Activated CD4-positive, CD25-positive, alpha-beta regulatory T cell treated with anti-CD3 and anti-CD28 coated beads, Interleukin-2, amount 50 U/mL, for 72 hours (primary cell): ENCODE measurements at places on chromosomes 3 and 15.

GRCh38 chr3:56974247-56974930 lies 86.1 kb upstream of the SPATA12 start:
- DNase-seq, result no peak

GRCh38 chr15:38134252-38134651 lies 118.4 kb upstream of the SPRED1 start:
- no peak for DNase-seq

- no peak for DNase-seq
Measured at GRCh38 chr3:77699125-77699691, 659.3 kb downstream of the ROBO2 start.

DNA sequence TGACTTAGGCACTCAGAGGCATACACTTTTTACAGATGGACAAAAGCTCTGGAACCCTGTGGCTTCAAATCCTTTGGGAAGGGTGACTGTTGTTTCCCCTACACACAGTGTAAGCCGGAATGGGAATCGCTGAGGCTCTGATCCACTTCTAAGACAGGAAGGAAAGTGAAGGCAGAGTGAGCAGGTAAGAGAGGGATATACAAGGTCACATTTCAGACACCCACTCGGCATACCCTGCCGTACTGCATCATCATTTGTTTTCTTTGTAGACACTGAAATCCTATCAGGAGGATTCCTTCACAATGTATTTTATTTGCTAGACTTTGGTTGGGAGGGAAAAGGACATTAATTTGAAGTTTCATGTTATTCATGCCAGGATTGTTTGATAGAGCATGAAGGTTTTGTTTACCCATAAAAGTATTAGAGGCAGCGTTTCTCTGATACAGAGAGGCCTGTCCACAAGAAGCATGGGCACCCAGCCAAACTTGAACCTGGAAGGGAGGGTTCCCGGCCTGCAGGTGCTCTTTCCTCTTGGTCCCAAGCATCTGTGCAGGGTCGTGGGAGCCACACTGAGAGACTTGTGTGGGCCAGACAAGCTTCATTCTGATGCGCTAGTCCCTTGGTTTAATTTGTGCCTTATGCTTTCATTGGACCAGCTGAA lies 21.9 kb upstream of the POLR2M start:
- DNase-seq, result no peak
